ENCODE measurements at places on chromosomes 12 and 14.

DNA sequence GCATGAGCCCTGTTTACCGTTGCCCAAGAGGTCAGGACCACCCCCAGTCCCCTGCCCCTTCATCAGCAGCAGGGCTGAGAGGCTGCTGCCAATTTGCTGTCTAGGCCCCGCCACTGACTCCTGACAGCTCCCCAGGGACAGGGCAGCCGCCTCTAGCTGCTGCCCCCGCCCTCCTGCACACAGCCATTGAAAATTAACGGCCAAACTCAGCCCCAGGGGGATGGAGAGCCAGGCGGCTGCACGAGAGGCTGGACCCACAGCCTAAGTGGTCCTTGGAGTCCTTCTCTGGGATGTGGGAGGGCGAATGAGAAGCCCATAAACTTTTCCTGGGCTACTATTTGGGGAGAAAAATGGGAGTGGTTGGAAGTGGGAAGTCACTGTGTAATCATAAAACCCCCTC lies 4.6 kb downstream of the FOXN4 start:
- DNase-seq: no peak

GRCh38 chr12:54142114-54142475 lies 46.7 kb downstream of the SMUG1 start:
- DNase-seq: peak; percentile 50

- no peak for DNase-seq
Measured at GRCh38 chr12:66724616-66725015, 45.7 kb upstream of the GRIP1 start.

DNA sequence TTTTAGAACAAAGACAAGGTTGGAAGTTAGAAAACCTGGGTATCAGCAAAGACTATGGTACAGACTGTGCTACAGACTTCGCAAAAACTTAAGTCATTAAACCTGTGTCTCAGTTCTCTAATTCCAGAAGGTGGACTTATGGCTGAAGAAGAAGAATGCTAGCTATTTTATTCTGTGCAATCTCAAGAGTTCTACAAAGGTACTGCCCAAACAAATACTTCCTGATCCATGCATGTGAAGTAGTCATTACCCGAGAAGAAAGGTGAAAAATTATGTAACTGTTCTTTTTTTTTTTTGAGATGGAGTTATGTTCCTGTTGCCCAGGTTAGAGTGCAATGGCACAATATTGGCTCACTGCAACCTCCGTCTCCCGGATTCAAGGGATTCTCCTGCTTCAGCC lies 45.5 kb upstream of the SLC2A3 start:
- DNase-seq: no peak

- DNase-seq: no peak
Measured at GRCh38 chr12:64120568-64120967, 101.5 kb downstream of the KICS2 start.

GRCh38 chr12:114406316-114406983 lies 506 bp upstream of the TBX5 start:
- no peak for DNase-seq

DNA sequence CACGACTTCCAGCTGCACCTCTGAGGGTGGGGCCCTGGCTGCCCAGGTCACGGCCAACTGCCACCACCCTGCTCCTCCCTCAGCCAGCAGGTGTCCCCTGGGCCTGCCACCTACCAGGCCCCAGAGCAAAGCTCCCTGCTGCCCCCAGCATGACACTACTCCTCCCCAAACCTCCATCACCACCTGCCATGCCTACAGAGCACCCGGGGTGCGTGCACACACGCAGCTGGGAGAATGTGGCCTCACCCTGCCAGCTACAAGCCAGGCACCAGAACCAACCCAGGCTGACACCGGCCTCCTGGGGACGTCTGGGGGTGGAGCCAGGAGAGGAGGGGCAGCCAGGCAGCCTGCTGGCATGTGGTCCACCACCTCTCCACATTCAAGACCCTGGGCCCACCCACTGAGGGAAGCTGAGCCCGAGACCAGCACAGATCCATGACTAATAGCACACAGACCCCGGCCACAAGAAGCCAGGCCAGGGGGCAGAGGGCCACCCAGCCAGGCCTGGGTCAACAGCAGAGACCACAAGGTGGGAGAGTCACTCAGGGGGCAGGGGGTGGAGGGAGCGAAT lies 3.4 kb downstream of the JAG2 start:
- no peak for DNase-seq

- DNase-seq: no peak
Measured at GRCh38 chr12:53726946-53727309, 324 bp downstream of the CALCOCO1 start.

- DNase-seq: no peak
Measured at GRCh38 chr12:28035500-28035899, 63.0 kb upstream of the PTHLH start.

DNA sequence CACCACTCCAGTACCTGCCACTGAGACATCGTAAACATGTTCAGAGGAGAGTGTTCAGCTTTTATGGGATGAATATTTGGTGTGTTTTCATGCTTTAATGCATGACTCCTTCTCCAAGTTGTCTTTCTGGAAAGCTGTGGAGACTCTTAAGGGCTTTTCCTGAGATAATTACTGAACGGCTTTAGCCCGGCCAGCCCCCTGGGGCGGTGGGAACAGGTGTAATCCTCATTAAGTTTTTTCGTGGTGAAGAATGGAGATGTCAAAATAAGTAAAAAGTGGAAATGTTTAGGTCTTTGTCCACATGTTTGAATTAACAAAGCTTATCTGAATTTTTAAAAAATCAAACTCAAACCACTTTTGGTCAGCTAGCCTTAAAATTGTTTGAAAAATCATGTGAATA lies 1.5 kb downstream of the SYNE2 start:
- no peak for DNase-seq

DNA sequence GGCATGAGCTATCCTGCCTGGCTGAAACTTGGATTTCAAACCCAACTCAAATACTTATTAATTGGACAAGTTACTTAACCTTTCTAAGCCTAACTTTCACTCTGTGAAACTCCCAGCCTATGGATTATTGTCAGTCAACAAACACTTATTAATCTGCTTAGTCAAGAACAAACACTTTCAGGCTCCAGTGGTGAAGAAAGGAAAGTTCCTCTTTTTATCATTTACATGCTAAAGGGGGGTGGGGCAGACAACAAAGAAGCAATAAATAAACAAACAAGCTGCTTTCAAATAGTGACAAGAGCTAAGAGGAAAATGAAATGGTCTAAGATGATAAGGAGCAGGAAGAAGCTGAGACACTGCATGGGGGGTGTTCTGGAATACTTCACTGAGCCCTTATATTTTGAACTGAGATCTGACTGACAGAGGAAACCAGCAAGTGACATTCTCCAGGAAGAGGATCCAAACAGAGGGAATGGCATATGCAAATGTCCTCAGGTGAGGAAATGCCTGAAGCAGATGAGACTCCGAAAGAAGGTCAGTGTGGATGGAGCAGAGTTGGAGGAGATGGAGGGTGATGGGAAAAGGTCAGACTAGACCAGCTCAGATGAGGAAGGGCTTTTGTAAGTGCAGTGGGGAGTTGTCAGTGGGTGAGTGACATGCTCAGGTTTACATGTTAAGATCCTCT lies 259.6 kb downstream of the ITPR2 start:
- no peak for DNase-seq

DNA sequence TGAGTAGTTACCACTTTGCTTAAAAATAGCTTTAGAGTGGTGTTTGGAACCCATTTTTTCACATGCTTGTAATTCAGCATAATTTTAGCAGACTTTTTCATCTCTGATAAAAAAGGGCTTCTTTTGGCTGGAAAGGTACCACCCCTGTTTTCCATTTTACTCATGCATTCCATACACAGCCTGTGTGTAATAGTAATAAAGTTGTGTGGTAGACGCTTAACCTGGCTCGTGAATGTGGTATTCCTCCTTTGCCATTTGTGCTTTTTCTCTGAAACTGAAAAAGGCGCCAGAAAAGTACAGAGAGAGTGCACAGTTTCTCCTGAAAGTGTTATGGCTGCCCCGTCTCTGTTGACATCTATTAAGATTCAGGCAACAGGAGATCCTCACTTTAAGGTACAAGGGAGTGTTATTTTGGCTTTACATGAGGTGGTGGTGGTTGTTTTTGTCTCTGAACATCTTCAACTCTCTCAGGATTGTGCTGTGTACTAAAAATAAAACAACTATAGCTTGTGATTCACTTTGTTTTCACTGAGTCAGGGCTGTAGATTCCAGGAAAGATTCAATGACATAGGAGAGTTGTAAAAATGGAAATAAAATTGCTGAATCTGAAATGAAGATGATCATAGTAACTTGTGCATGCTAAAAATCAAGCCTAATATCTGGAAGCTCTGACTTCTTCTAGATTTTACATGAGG lies 45.6 kb upstream of the MIS18BP1 start:
- DNase-seq: no peak

DNA sequence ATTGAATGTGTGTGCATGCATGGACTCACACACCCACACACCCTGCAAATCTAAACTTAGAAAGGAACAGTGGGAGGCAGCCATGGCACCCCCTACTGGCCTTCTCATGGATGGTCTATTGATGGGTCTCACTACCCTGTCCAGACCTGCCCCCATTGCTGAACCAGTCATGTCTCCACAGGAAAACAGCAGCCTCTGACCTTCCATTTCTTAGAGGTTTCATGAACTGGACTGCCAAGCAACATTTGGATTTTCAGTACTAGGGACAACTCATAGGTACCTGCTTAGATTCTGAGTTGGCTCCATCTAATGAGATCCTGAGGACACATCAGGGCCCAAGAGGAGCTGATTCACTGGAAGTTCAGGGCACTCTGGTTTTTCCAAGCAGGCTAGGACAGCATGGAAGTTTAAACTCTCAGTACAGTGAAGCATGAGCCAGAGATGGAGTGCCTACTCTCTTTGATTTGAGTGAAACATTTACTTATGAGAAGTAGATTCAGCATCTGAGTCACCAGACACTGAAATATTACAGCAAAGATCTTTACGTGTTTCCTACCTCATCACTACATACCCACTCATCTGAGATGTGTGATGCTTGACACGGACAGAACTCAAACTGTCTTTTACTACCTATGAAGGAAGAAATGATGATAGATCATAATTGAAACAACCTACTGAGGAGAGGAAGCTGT lies 98.9 kb upstream of the PLEKHG7 start:
- no peak for DNase-seq

- DNase-seq: peak; percentile 70
Measured at GRCh38 chr12:6199531-6200255, 507 bp upstream of the CD9 start.

DNA sequence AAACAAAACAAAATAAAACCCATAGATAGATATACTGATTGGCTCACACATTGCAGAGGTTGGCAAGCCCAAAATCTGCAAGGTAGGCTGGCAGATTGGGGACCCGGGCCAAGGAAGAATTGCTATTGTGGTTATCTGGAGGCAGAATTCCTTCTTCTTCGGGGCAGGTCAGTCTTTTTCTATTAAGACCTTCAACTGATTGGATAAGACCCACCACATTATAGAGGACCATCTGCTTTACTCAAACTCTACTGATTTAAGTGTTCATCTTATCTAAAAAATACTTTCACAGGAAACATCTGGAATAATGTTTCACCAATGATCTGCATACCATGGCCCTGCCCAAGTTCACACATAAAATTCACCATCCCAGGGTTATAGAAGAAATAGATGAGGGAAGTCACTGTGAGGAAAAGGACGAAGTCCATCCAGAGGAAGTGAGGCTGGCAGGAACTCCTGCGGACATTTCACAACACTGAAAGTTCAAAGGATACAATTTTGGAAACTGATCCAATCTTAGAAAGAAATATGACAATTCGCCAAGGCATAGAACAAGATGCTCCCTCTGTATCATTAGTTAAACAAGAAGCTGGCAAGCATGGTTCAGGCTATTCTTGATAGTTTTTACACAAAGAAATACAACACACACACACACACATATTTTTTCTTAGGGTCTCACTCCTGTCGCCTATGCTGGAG lies 127.6 kb upstream of the MED13L start:
- no peak for DNase-seq

Measured in right hindlimb (tissue), 1 donor.